ENCODE measurements at places on chromosomes 1 and 21.

DNA sequence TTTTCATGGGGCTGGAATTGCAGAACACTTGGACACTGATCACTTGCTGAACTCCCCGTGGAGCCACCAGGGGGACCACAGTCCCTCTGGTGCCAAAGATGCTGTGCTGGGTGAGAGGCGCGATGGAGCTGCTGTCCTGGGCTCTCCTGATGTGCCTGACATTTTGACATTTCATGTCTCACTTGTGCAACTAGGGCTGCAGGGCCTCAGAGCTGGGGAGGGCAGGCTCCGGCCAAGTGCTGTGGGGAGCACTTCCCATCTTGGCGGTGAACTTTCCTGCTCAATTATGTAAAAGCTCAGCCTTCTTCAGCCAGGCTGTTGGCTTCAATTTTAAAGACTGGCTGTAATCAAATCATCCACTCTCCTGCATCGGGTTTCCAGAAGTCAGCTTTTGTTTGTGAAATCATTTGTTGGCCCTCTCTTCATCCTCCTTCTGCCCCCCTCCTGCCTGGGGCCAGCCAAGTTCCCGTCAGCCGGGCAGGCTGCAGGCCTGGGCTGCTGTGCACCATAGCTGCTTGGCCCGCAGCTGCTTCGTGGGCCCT is 36.8 kb downstream of the KCNAB2 start:
- DNase-seq: no peak

DNA sequence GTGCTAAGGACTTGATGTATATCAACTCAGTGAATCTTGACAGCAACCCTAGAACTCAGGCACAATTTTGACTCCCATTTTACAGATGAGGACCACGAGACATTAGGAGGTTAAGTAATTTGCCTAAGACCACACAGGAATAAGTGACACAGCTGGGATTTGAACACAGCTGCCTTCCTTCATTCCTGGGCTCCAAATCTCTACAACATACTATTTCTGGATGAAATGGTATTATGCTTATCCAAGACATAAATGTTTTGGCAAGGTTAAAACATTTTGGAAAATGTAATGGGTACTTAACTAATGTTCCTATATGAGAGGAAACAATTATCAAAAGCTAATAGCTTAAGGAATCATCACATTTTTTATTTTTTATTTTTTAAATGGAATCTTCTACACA is 4.8 kb downstream of the CLDN8 start:
- no peak for DNase-seq

- no peak for DNase-seq
Observed at GRCh38 chr1:101122452-101123166, 97.0 kb upstream of the DPH5 start.

DNA sequence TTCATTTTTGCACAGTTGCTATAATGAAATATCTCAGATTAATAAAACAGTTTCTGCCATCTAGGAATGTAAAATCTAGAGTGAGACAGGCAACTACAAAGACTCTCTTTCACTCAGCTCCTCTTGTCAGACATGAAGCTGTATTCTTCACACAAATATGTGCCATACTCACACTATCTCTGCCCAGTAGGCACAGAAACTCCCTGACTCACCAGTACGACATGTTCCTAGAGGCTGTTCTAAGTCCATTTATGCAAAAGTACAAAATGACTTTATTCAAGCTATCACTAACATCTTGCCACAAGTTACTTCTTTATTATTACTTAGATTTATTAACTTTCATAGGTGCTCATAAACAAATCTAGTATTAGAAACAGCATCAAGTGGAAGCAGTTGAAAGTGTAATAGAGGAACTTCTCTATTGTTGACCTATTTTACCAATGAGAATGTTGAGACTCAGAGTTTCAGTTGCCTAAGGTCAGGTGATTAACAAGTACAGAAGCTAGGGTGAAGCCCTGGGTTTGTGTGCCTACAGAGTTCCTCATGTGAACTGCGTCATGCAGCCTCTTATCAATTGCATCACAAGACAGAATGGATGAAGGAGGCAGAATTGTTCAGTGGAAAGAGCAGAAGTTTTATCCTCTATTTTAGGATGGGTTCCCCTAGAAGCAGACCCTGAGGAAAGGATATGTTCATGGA is 98.9 kb downstream of the RGS2 start:
- DNase-seq: no peak

DNA sequence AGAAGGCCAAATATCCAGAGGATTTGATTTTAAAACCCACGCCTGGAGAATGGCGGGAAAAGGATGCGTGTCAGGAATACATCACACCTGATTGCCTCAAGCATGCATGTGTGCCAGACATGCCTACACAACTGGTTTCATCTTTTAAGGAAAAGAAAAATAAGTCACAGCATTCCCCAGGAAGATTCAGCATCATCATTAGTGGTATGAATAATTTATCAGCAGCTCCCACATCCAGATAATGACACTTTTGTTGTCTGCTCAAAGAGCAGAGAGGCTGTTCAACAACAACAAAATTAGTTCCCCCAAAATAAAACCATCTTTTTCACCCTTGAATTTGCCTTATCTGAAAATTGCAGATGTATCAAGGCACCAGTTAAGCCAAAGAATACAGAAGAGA is 328.6 kb upstream of the C1orf87 start:
- DNase-seq: no peak
